Suppressor macrophage (primary cell): ENCODE measurements at places on chromosomes 3 and 15.

DNA sequence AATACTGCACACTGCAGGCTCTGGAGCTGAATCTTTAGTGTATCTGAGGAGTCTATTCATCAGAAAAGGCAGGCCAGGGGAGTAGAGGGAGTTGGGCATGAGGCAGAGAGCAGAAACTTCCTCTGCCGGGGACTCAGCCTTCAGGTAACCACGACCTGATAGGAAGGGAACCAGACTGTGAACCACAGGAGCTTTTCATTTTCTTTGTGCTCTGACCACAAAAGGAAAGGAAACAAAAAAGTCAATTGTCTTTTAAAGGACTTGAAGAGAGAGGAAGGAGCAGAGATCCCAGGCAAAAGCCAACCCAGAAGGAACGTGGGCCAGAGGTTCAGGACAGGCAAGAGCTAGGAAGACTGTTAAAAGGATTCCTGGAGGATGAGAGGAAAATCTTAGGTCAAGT lies 573.3 kb downstream of the EPHB1 start:
- no peak for DNase-seq

DNA sequence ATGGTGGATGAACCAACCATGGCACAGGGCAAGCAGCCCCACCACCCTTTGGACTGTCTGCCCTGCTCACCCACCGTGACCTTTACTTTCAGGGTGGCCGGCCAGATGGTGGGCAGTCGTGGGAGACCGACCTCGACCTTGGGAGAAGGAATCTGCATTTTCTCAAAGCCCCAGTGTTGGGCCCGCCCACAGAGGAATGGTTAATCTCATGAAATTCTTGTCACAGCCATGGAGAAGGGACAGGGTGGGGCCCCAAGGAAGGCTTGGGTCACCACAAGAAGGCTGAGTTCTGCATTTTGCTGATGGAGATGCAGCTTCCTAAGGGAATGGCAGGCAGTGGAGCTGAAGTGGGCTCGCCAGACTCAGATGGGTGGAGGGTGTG lies 2.9 kb downstream of the PLXND1 start:
- DNase-seq, result peak; percentile 79

DNA sequence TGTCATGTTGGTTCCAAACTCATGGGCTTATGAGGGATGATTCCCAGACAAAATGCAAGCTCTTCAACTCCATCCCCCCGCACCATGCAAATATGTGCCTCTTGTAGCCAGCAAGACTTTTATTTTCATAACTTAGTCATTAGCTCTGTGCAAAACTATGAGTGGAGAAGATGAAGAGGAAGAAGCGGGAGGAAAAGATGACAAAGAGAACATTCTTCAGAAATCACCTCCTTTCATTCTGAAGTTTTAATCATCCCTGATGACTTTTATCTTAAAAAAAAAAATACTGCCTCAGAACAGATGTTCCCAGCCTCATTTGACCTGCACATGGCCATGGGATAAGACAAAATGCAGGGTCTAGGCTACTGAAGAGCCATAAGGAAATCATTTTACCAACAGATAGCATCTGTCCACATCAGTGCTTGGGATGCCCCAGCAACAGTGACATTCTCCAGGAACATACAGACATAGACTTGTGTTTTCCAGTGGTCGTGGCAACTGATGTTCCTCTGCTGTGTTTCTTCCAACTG lies 145.5 kb downstream of the WNT5A start:
- DNase-seq, result no peak

DNA sequence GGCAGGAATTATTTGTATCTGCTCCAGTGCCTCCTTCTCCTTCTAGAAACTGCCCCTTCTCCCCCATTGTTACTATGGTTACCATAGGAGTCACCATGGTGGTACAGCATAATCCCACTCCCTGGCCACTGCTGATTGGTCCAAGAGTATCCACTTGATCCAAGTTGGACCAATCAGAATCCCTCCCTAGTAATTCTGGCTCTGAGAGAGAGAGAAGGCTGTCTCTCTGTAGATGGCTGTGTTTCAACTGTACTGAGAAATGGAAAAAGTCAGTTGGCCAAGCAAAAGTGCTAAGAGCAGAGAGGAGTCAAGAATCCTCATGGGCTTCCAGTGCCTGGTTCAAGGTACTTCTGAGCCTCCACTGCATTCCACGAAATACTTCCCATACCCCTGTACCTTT lies 120.6 kb upstream of the SPATA12 start:
- no peak for DNase-seq

DNA sequence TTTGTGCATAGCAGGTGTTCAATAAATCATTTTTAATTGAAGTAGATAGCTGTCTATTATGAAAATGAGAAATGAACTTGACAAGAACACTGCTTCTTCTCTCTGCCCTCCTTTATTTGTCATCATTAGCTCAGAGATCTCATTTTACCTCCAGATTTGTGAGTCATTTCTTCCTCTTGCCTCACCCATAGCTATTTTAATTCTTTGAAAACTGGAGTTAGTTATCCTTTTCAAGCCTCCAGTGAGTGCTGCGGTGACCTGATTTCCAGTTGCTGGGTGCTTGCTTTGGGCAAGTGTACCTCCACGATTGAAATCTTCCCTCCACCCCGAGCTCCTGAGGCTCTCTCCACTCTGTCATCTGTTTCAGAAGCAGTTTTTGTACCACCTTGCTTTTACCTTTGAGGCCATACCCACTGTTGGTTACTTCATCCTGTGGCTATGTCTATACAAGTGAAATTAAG lies 114.6 kb downstream of the NFKBIZ start:
- DNase-seq, result no peak

DNA sequence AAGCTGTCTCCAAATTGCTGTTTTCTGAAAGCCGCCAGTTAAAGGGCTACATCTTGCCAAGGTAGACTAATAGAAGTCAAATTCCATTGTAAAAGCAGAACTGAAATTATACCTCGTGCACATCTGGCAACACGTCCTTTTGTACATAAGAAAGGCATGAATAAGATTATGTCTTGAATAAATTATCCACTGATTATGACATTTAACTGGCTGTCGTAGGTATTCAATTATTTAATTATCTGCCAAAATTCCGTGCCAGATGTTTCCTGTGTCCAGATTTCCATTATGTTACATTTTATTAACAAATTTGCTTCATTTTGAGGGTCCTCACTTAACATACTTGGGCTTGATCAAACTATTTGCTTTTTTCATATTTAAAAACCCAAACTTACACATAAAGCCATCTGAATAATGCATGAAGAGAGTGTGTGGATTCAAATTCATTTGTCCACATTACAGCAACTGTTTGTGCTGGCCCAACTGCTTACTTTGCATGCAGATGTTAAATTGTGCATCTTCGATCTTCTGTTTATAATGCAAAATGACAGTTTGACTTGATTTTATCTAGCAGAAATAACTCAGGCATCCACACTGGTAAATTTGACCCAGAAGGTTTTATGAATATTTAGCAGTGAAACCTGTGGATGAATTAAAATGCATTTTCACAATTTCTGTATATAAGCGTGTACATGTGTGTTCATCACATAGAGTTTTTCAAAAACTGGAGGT lies 701.5 kb downstream of the ZNF385D start:
- no peak for DNase-seq

GRCh38 chr15:28106294-28107110 lies 7.4 kb upstream of the OCA2 start:
- DNase-seq, result peak; percentile 28

GRCh38 chr3:185420762-185421161 lies 57.8 kb downstream of the MAP3K13 start:
- peak; percentile 49 for DNase-seq

GRCh38 chr15:82056958-82057823 lies 11.4 kb upstream of the MEX3B start:
- no peak for DNase-seq

DNA sequence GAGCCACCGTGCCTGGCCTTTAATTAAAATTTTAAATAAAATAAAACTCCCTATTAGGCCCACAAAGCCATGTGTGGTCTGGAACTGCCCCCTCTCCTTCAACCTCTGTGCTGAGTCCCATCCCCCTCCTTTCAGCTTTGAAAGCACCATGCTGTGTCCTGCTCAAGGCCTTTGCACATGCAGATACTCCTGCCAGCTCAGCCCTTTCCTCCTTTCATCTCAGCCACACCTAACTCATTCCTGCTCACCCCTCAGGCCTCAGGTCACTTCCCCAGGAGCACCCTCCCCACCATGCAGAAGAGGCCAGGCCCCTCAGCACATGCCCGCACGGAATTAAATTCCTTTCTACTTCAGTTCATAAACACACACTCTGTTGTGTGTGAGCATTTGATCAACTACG lies 28.1 kb downstream of the ATRIP start:
- DNase-seq, result no peak
